ENCODE measurements at places on chromosomes 12 and 14. TPM values are rescaled to one million over a fixed set of nuclear protein-coding genes. Genes with fewer than 3 reads are reported as not detected.

The MAP3K9 gene
- 9.8 TPM for total RNA-seq

GRCh38 chr12:3105690-3106479, 28.7 kb downstream of the TSPAN9 start:
- DNase-seq: no peak

GRCh38 chr14:74863274-74863673, 12.7 kb downstream of the PROX2 start:
- DNase-seq: no peak

- DNase-seq: no peak
Observed at GRCh38 chr14:64773046-64773445, 68.8 kb downstream of the PLEKHG3 start.

Data from CD8-positive, alpha-beta T cell (primary cell).